ENCODE measurements at places on chromosomes 6 and 20. TPM values are rescaled to one million over a fixed set of nuclear protein-coding genes. Genes with fewer than 3 reads are reported as not detected.

DNA sequence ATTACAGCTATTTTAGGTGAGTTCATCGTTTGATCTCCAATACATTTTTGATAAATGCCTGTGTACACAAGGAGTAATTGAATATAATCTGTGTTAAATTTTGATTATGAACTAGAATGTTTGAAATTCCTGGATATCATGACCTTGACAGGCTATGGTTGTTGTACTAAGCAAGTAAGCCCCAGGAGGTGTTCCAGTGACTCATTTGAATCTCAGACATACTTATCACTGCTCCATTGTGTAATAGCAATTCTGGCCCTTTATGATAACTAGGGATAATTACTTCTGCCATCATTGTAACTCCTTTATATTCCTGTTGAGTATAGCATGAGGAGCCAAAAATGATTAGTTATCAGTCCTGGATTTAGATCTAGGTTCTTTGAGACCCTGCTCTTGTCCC lies 1424.6 kb upstream of the ADGRB3 start:
- no peak overlapping the region for H3K4me3 ChIP-seq
- no peak overlapping the region for H3K27ac ChIP-seq
- DNase-seq: no peak
- no peaks in the 10 kb centered on the region for H3K4me1 ChIP-seq

- no peaks in the 10 kb centered on the region for H3K27me3 ChIP-seq
- H3K27ac ChIP-seq: peak overlapping the region; percentile 19
- H3K4me1 ChIP-seq: peaks cover 4% of the 10 kb centered on the region
- no peak overlapping the region for H3K4me3 ChIP-seq
- DNase-seq: no peak
- H3K36me3 ChIP-seq: peaks cover 3% of the 10 kb centered on the region
These were observed 28.7 kb upstream of the PI16 start for GRCh38 chr6:36925809-36926208.

DNA sequence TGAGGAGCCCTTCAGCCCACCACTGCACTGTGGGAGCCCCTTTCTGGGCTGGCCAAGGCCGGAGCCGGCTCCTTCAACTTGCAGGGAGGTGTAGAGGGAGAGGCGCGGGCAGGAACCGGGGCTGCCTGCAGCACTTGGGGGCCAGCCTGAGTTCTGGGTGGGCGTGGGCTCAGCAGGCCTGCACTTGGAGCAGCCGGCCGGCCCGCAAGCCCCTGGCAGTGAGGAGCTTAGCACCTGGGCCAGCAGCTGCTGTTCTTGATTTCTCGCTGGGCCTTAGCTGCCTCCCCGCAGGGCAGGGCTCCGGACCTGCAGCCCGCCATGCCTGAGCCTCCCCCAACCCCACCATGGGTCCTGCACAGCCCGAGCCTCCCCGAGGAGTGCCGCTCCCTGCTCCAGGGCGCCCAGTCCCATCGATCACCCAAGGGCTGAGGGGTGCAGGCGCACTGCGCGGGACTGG lies 101.7 kb upstream of the ADGRB3 start:
- no peak for DNase-seq
- H3K36me3 ChIP-seq: no peaks in the 10 kb centered on the region
- no peaks in the 10 kb centered on the region for H3K27me3 ChIP-seq
- no peak overlapping the region for H3K4me3 ChIP-seq

GRCh38 chr6:13725570-13725969 lies 13.9 kb upstream of the RANBP9 start:
- DNase-seq: peak; percentile 35
- peaks cover 40% of the 10 kb centered on the region for H3K4me1 ChIP-seq
- peaks cover 3% of the 10 kb centered on the region for H3K36me3 ChIP-seq
- H3K27ac ChIP-seq: peak overlapping the region; percentile 88
- H3K4me3 ChIP-seq: peak overlapping the region; percentile 22

GRCh38 chr6:44192428-44193041 lies 24.2 kb upstream of the MYMX start:
- no peak overlapping the region for H3K27ac ChIP-seq
- H3K4me1 ChIP-seq: peaks cover 2% of the 10 kb centered on the region
- no peaks in the 10 kb centered on the region for H3K27me3 ChIP-seq
- H3K4me3 ChIP-seq: no peak overlapping the region

KCNK16 gene
- not detected for total RNA-seq

DEFB118 gene
- not detected for total RNA-seq

GRCh38 chr6:106411643-106412200 lies 51.2 kb downstream of the CRYBG1 start:
- peaks cover 18% of the 10 kb centered on the region for H3K27me3 ChIP-seq
- H3K4me3 ChIP-seq: no peak overlapping the region
- no peak for DNase-seq
- no peak overlapping the region for H3K27ac ChIP-seq

- peaks cover 25% of the 10 kb centered on the region for H3K36me3 ChIP-seq
- no peak for DNase-seq
These were observed 43.0 kb downstream of the MYB start for GRCh38 chr6:135224037-135224647.

DNA sequence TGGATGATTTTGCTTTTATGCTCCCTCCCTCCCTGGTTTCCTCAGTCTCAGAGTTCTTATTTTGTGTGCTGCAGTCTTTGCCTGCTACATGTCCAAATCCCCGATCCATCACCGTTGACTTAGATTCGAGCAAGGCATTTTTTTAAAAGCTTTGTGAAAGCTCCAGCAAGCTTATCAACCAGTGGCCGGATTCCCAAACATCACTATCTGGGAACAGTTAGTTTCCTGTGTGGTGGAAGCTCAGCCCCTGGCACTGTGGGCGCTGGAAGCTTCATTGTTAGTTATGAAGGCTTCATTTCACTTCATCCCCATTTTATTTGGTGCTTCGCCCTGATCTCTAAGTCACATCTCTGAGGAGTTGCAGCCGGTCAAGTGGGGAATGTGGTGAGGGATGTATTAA lies 44.7 kb downstream of the DEK start:
- no peak for DNase-seq
- no peaks in the 10 kb centered on the region for H3K27me3 ChIP-seq
- no peak overlapping the region for H3K27ac ChIP-seq

- no peaks in the 10 kb centered on the region for H3K27me3 ChIP-seq
- peaks cover 29% of the 10 kb centered on the region for H3K4me1 ChIP-seq
- peak; percentile 61 for DNase-seq
These were observed 119.4 kb downstream of the JARID2 start for GRCh38 chr6:15365273-15365687.

DNA sequence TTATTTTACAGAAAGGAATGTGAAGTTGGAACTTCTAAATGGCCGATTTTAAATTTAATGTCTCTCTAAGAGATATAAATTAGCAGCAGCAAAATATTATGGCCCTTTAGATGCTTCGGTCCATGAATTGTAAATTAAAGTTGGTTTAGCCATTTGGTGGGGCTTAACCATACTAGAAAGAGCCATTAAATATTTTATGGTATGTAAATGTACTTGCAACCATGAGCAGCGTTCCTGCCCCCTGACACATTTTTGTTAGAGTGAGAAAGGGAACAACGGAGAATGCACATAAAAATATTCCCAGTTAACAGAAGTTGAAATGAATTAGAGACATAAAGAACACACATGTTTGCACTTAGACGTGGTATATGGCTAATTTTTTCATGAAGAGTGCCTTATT lies 237.9 kb downstream of the MYLK4 start:
- H3K4me1 ChIP-seq: no peaks in the 10 kb centered on the region
- no peak overlapping the region for H3K27ac ChIP-seq
- H3K36me3 ChIP-seq: no peaks in the 10 kb centered on the region
- no peak for DNase-seq
